Heart right ventricle (tissue), 16 donors: ENCODE measurements at places on chromosomes 1 and 21.

DNA sequence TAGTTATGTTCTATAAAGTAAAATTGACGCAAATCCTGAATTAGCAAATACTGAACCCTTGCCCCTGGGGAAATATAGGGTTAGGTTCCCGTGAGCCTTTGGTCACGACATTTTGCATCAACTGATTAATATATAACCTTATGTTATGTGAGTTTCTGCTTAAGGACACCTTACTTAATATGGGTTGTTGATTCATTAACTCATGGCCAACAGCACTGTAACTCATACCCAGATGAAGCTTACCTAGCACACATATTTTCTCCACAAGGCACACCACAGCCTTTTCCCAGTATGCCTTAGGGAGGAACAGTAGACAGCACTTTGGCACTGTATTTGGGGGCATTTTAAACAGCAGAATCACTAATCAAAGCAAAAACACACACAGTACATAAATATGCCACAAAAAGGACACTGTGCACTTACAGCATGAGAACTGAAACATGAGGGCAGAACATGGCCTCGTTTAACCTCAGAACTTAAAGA, 15.1 kb downstream of the INAVA start:
- DNase-seq = no peak

- no peak for DNase-seq
These were observed 82.8 kb downstream of the DYRK1A start for GRCh38 chr21:37449302-37449937.

GRCh38 chr1:246875041-246876026, 56.4 kb downstream of the AHCTF1 start:
- no peak for DNase-seq

DNA sequence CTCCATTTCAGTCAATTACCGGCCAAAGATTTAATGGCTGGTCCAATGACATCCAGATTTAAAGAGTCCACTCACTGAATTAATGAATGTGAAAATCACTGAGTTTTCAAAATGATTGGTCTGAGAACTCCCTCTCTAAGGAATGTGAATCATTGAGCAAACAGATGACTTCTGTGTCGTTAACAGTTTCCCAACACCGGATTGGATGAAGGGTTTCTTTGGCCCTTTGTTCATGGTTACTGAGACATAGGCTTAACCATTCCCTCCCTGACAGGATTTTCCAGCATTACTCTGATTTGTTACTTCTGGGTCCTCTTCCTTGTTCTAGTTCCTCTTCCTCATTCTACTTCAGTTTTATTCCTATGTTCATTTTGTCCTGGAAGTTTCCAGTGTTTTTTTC, 1.5 kb upstream of the CLDN17 start:
- DNase-seq = no peak

DNA sequence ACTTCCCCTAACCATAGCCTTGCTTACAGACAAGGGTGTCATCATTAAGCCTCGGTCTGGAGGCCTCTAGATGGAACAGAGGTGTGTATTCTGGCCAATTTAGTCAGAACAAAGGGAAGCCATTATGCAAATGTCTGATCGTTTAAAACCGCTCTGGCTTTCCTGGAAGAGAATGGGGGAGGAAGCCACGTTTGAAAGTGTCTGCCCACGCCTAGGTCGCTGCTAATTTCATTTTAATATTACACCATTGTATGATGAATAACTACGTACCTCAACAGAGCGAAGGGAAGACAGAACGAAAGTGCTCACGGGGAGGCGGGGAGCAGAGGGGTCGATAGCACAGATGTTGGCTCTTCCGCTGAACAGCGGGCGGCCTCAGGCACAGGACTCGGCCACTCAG, 41.1 kb upstream of the CSF3R start:
- no peak for DNase-seq

DNA sequence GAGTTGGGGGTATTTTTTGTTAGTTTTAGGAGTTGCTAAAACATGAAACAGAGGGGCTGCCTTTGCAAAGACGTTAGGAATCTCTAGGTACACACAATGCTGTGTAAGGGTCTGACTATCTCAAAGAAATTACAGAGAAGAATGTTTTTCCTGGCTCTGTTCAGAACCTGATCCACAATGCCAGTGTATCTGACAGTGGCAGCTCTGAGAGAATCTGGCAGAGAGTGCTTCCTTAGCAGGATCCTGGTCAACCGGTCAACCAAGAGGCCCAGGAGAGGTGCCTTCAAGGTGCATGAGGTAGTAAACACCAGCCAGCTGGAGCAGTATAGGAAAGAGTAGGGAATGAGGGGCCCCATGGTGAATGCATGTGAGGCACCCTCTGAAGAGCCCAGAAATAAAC, 40.9 kb upstream of the RGS1 start:
- no peak for DNase-seq

- no peak for DNase-seq
These were observed 47.0 kb downstream of the ACTL8 start for GRCh38 chr1:17802164-17802563.

DNA sequence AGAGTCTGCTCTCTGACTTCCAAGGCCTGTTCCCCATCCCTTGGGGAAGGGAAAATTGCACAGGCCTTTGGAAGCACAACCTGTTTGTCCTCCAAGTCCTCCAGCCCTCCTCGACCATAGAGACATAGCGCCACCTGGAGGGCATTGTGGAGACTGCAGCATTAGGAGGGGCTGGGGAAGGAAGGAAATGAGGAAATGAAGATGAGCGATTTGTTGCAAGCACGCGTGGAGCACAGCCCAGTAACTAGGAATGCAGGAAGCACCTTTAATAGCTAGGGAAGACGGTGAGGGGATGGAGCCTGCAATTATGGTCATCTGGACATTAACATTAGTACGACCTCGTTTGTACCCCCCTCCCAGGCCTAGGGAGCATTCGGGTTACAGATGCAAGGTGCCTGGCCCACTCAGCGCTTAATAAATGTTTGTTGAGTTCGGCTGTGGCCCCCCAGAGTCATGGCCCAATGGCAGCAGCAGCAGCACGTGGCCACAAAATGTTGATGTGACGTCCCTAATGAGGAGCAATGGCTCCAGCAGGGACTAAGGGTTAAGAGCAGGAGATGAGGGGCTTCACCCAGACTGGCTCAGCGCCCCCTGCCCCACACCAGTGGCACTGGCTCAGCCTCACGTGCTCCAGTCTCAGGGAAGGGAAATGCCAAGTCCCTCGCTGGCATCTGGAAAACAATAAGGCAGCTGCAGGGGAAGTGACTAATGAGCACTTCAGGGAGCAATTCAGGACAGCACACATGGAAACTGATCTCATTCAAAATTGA, 8.0 kb upstream of the CAMK2N1 start:
- DNase-seq = peak; percentile 85

- DNase-seq = no peak
These were observed 27.5 kb upstream of the RASAL2 start for GRCh38 chr1:178066296-178066907.

DNA sequence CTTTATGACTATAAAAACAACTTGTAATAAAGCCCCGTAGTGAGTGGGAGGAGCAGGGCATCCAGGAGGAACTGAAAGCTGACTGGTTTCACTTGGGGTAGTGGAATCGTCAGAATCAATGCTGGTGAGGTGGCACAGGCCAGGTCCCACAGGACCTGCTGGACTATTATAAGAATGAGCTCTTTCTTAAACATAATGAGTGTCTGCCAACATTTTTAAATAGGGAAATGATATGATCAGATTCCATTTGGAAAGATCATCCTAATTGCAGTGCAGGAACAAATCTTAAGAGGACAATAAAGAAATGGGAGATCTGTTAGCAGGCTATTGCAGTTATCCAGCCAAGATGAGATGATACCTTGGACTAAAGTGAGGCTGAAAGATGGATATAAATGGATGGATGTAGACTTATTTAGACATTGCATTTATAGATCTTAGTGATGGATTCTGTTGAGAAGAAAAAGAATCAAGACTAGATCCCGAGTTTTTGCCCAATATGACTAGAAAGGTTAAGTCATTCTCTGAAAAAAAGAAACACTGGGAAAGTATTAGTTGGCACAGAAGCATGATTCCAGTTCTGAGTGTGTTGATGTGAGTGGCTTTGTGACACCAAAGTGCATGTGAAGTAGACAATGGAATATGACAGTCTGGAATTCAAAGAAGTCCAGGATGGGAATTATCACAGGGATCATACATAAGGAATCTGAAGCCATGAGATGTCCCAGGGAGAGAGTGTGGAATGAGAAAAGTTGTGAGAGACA, 153.3 kb upstream of the SGIP1 start:
- no peak for DNase-seq

DNA sequence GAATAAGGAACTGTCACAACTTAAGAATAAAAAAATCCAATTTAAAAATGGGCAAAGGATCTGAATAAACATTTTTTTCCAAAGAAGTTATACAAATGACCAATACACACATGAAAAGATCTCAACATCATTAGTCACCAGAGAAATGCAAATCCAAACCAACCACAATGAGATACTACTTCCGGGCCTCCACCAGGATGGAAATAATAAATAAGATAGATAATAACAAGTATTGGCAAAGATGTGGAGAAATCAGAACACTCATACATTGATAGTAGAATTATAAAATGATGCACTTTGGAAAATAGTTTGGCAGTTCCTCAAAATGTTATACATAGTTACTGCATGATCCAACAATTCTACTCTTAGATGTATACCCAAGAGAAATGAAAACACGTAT, 18.7 kb downstream of the ZSWIM5 start:
- DNase-seq = no peak

DNA sequence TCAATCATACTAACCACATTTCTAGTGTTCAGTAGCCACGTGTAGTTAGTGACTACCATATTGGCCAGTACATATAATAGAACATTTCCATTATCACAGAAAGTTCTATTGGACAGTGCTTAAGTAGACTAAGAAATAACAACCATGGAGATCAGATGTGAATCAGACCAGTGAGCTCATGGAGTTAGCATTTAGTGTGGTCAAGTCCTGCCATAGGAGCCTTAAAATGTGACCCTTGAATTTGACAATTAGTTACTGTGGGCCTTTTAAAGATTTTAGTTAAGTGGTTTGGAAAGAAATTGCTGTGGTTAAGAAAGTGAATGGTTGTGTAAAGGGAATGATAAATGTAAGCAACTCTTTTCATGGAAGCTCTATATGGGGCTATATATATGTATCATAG, 123.4 kb downstream of the POU2F1 start:
- no peak for DNase-seq
